CD4-positive, alpha-beta T cell treated with Interleukin-4 for 1 hour (primary cell): ENCODE measurements at places on chromosomes 7 and 10.

DNA sequence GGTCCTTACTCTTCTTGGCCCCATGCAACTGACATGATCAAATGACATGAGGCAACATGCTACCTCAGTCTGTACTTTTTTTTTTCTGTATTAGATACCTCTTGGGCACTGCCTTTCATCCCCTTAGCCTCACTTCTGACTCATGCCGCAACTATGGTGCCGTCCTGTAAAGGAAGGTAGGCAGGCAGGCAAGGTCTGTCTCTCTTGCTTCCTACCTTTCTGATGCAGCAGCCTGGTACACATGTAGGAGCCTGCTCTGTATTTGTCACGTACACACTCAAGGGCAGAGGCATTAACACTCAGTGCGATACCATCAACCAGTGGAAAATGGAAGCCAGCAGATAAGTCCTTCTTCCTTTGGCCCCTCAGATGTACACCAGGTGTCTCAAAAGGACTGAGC lies 146.7 kb downstream of the ATE1 start:
- DNase-seq: no peak

DNA sequence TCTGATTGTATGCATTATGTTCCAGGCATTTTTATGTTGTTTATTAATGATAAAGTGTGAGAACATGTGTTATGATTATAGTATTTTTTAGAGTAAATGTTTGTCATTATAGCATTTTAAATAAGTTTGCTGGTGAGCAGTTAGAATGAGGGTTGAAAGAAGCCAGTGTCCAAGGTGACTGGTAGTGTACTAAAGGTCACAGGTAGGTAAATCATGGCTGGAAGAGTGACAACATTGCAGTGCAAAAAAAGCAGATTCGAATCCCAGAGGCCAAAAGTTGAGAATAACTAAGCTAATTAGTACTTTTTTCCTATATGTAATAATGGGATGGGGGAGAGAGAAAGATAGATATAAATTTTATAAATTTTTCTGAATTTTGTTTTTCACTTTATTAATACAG lies 44.0 kb downstream of the RSBN1L start:
- no peak for DNase-seq

GRCh38 chr10:43683451-43684291 lies 35.0 kb upstream of the ZNF32 start:
- DNase-seq: peak; percentile 23

DNA sequence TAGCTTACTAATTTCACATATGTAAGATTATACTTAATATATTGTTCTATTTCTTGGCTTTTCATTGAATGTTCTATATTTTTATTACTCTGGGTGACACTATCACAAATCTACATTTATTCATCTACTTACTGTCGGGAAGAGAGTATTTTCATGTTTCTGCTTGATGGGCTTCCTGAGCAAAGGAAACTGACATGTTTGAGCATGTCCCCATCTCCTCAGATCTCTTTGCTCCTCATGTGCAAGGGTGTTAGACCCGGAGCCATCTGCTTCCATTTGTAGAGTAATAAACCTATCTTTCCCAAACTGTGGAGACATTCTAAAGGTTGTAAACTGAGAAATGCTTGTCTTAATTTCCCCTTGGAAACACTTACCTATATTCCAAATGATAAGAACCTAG lies 103.5 kb downstream of the LSMEM1 start:
- no peak for DNase-seq

DNA sequence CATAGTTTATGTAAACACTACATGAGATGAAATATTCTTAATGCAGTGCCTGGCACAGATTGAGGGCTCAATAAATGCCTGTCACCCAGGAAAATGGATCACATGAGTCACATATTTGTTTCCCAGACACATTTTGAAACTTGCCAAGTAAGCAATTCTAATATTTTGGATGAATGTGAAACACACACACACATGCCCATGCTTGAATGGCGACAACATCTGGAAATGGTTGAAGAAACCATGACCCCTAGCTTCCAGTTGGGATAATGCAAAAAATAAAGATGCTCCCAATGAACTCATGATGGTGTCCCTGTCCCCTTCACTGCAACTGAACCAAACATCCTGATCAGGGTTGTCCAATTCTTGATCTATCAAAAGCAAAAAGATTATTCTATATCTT lies 797.3 kb downstream of the XPNPEP1 start:
- no peak for DNase-seq

DNA sequence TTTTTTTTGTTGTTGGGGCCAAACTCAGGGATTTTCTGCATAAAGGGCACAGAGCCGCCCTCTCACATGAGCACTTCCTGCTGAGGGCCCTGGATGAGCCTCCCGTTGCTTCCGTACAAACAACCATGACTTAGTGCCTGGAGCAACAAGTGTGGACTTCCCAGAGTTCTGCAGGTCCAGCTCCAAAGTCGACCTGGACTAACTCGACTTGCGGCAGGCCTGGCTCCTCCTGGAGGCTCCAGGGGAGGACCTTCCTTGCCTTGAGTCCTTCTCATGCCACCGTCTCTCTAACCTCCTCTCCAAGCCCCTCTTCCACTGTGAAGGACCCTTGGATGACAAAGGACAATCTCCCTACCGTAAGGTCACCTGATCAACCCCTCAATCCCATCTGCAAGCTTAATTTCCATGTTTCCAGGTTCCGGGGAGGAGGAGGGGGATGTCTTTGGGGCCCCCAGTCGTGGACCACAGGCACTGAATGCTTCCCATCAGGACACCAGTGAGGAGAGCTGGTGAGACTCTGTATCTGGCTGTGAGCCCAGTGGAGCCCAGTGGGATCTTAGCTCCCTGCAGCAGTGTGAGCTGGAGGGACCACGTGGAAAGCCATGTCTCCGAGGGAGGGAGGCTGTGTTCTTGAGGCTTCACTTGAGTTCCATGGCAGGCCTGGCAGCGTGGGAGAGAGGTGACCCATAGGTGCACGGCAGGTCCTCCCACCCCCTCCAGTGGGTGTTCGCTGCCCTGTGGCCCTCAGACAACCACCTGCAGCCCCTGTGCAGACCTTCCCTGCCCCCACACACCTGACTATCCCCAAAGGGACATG lies 199.5 kb upstream of the PPP2R2D start:
- no peak for DNase-seq

GRCh38 chr7:40482845-40483244 lies 348.0 kb downstream of the SUGCT start:
- no peak for DNase-seq

- no peak for DNase-seq
Observed at GRCh38 chr10:117535298-117536071, 7.1 kb upstream of the EMX2 start.

DNA sequence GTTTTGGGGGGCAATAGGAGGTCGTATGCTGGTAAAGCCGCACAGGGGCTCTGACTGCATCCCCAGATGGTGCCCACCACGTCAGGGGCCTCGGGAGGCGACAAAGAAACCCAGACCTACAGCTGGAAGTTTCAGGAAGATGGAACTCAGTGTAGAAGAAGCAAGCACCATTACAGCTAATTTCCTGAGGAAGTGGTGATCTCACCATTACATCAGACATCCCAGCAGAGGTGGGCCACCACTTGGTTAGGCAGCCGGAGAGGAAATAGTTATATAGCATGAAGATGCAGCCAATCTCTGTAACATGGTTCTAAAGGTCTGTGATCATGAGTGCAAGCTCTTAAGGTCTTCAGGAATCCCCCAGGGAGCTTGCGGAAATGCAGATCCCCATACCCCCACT lies 127.3 kb upstream of the PCBD1 start:
- no peak for DNase-seq

GRCh38 chr10:17430647-17431355 lies 23.6 kb downstream of the ST8SIA6 start:
- peak; percentile 68 for DNase-seq

DNA sequence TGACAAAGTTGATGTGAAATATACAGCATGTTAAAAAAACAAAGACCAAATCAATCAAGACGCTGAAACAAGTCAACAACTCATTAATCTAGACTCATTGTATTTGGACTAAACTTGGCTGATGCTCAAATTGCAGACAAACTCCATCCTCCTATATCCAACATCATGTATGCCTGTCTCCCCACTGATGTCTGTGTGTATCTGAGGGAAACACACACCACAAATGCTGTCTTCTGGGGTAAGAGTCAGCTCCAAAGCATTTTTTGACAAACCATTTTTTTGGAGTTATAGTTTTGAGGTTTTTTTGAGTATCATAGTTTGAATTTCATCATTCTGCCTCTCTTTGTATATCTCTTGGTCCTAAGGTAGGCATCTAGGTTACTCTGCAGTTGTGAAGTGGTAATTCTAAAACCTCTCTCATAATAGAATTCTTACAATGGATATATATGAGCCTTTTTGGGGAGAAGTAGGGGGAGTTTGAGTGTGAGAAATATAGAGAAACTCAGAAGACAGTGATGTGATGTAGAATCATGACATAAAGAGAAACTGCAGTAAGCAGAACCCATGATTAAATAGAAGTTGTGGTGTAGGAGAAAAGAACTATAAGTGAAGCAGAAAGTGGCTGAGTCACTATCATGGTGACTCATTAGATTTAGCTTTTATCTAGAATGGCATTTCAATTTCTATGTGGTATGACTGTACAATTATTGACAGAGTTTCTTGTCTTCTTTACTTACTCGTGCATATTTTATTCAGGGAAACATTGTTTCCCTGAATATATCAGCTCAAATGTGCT lies 1531.1 kb upstream of the LRRTM3 start:
- DNase-seq: no peak

DNA sequence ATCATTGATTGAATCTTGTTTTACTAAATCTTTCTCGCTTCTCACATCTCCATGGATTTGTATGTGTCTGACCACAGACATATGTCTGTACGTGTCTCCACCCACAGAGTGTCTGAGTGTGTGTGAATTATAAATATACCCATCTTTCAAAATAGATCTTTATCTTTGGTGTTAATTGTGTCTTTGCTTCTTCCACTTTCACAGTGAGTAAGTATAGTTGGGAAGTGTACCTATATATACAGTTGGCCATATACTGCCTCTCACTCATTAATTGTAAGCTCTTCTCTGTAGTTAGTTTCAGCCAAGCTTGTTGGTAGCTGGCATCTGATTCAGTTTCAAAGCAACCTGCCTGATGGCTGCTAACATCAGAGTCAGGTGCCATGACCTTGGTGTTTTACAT lies 18.4 kb downstream of the EEPD1 start:
- DNase-seq: no peak

- DNase-seq: no peak
Observed at GRCh38 chr7:5541087-5541992, 117.7 kb upstream of the TNRC18 start.

DNA sequence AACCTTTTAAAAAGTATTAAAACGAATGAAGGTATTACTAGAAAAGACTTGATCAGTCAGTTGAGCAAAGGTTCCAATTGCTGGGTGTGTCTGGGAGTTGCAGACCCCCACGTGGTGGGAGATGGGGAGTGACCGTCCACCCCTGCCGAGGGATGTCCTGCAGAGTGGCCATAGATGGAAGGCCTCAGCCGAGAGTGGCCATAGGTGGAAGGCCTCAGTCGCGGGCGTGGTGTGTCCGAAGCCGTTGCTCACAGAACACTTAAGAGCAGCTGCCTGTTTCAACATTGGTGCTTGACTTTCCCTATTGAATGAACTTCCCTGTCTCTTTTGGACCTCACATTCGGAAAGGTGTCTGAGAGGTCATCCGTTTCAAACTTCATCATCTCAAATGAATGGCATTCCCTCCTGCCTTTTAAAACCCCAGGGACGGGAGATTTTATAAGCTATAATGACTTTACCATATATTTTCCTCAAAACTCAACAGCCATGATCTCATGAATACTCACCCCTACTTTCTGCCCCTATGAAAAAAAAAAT lies 69.4 kb downstream of the CAMK1D start:
- DNase-seq: no peak

- no peak for DNase-seq
Observed at GRCh38 chr10:103699611-103700435, 155.6 kb downstream of the SH3PXD2A start.

DNA sequence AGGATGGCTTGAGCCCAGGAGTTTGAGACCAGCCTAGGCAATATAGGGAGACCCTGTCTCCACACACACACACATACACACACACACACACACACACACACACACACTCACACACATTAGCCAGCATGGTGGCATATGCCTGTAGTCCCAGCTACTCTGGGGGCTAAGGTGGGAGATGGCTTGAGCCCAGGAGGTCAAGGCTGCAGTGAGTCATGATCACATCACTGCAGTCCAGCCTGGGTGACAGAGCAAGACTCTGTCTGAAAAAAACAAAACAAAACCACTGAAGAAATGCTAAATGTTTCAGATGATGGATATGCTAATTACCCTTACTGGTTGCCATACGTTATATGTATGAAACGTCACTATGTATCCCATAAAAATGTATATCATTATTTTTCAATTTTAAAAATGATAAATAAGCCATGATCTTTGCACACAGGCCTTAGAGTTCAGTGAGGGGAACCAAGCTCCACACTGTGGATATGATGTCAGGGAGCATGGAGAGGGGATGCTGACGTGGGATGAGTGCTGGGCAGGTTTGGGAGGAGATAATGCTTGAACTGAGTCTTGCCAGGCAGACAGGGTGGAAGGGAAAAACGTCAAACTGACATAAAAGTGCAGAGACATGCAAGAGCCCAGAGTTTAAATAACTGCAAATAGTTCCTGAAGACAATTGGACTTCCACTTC lies 45.9 kb upstream of the ARHGAP12 start:
- no peak for DNase-seq

GRCh38 chr10:269440-270074 lies 134.3 kb downstream of the ZMYND11 start:
- no peak for DNase-seq

DNA sequence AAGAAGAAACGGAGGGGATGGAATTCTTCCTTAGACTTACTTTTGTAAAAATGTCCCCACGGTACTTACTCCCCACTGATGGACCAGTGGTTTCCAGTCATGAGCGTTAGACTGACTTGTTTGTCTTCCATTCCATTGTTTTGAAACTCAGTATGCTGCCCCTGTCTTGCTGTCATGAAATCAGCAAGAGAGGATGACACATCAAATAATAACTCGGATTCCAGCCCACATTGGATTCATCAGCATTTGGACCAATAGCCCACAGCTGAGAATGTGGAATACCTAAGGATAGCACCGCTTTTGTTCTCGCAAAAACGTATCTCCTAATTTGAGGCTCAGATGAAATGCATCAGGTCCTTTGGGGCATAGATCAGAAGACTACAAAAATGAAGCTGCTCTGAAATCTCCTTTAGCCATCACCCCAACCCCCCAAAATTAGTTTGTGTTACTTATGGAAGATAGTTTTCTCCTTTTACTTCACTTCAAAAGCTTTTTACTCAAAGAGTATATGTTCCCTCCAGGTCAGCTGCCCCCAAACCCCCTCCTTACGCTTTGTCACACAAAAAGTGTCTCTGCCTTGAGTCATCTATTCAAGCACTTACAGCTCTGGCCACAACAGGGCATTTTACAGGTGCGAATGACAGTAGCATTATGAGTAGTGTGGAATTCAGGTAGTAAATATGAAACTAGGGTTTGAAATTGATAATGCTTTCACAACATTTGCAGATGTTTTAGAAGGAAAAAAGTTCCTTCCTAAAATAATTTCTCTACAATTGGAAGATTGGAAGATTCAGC lies 158.7 kb upstream of the LANCL2 start:
- no peak for DNase-seq

GRCh38 chr10:387909-388660 lies 252.8 kb downstream of the ZMYND11 start:
- DNase-seq: no peak

- DNase-seq: no peak
Observed at GRCh38 chr10:31099664-31100063, 68.0 kb upstream of the ZNF438 start.

- peak; percentile 23 for DNase-seq
Observed at GRCh38 chr10:60732807-60733516, 45.3 kb upstream of the CDK1 start.
